Natural killer cell treated with Interleukin-12 subunit alpha and Interleukin-12 subunit beta and Interleukin-15 and Interleukin-18, amount 100 ng/mL, for 72 hours (primary cell): ENCODE measurements at places on chromosomes 5 and 9. TPM values are rescaled to one million over a fixed set of nuclear protein-coding genes. Genes with fewer than 3 reads are reported as not detected.
A peak's percentile ranks its signal among the peaks of the same experiment; 100 is the strongest.

The CDH10 gene
- total RNA-seq, result not detected

DNA sequence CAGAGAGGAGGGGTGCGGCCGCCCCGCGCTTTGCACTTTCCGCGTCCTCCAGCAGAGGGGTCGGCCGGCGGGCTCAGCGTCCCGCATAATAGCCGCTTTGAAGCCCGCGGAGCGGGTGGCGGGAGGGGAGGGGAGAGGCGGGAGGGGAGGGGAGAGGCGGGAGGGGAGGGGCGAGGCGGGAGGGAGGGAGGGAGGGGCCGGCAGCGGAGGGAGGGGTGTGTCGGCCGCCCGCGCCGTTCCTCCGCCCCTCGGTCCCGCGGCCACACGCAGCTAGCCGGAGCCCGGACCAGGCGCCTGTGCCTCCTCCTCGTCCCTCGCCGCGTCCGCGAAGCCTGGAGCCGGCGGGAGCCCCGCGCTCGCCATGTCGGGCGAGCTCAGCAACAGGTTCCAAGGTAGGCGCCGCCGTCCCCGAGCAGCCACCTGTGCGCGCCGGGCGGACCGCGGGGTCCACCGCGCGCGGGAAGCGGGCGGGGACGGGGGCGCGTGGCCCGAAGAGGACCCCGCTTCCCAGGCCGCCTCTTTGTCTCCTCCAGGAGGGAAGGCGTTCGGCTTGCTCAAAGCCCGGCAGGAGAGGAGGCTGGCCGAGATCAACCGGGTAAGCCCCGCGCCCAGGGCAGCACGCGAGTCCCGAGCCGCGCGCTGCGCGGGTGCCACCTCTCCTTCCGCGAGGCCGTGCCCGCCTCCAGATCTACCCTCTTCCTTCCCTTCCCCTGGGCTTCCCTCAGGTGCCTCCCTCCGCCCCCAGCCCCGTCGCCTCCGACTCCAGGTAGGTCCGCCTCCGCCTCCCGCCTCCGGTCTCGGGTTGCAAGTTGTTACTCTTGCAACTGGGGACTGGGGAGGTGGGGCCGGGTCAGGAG lies at the start of gene AIF1L:
Gene AIF1L, plus strand, starts transcription at position 263 of the 857 bp plus-strand sequence. Its CDS starts 99 bp downstream, at position 362.
- DNase-seq, result no peak

DNA sequence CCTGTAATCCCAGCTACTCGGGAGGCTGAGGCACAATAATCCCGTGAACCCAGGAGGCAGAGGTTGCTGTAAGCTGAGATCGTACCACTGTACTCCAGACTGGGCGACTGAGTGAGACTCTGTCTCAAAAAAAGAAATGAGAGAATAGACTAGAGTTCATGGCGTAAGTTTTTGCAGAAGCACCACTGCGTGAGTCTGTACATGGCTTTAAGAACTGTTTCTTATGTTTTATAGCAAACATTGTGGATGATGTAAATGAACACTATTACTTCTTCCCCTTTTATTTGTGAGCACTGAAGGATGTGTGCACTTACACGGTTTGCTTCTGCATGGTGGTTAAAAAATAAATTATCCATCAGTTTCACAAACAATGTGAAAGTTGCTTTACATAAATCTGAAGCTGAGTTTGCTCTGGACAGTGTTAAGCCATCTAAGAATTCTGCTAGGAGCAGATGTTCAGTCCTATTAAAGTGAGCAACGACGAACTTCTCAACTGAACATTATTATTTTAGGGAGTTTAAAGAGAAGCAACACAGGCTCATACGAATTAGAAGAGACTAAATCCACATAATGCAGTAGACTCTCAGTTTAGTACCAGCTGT lies 52.5 kb downstream of the ZFAND5 start:
- DNase-seq, result no peak

The PDCD1LG2 gene
- total RNA-seq, result 0.55 TPM

The CDH9 gene
- total RNA-seq, result not detected

The ZDHHC11B gene
- 1.2 TPM for total RNA-seq

GRCh38 chr5:14744296-14745187 lies 80.0 kb downstream of the OTULIN start:
- DNase-seq, result no peak

GRCh38 chr5:179274321-179275315 lies 70.6 kb downstream of the ADAMTS2 start:
- DNase-seq, result no peak

DNA sequence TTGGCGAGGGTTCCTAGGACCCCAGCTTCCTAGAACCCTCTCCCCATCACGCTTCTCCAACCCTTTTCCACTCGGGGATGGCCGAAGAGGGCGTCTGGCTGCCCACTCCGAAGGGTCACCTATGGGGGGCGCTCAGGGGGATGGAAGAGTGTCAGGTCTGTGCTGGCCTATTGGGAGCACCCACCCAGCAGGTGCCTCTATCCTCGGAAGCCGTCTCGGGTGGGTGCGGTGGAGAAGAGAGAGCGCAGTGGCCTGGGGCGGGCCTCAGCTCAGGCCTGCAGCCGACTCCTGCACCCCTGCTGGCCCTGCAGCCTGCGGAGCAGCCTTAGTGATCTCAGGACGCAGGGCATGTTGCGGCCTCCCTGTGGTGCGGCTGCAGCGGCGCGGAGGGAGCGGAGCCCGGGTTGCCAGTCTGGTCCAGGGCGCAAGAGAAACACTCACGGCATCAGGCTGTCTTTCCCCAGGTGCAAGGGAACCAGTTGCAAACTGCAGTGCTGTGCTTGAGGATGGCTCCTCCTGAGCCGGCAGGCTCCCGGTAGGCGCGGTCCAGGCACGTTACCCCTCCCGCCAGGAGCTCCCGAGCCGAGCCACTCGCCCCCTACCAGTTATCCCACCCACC lies 1.5 kb upstream of the IRX2 start:
- DNase-seq, result no peak

The SPINK6 gene
- not detected for total RNA-seq

GRCh38 chr5:35239911-35240610 lies 9.8 kb upstream of the PRLR start:
- DNase-seq, result no peak

- DNase-seq, result no peak
Observed at GRCh38 chr5:74895906-74896305, 29.7 kb upstream of the FAM169A start.

- DNase-seq, result no peak
Observed at GRCh38 chr9:137286975-137287383, 9.5 kb downstream of the TOR4A start.

The ALAD gene
- total RNA-seq, result 19.5 TPM

DNA sequence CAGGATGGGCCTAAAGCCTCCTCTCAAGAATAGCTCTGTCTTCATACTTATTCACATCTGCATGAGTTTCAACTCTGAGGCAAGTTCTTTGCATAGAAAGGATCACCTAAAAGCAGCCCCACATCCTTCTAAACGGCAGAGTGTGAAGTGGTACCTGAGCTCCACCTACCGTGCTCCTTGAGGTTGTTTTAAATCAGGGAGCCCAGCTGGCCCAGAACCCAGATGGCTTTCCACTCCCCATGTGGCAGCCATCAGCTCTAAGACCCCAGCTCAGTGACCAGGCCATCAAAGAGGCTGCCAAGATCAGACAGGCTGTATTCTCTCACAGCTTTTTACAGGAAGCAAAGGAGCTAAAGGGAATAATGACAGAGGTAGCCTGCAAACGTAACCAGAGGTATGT lies 299.3 kb downstream of the RASEF start:
- DNase-seq, result no peak

The GFPT2 gene
- total RNA-seq, result 0.29 TPM

The GNPDA1 gene
- 9.0 TPM for total RNA-seq

DNA sequence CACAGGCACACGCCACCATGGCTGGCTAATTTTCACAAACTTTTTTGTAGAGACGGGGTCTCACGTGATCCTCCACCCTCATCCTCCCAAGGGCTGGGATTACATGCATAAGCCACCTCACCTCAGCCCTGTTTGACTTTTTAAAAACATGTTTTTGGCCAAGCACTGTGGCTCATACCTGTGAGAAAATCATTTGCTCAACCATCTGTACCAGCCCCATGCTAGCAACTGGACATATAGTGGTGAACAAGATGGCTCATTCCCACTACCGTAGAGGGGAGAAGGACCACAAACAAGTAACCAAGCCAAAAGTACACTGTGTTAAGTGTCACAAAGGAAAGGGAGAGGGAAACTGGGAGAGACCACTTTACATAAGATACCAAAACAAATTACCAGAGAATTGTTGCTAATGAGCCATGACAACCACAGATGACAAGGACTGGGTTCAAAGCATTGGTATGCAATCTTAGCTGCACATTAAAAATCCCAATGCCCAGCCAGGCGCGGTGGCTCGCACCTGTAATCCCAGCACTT lies 19.2 kb downstream of the PPP2CA start:
- DNase-seq, result no peak

DNA sequence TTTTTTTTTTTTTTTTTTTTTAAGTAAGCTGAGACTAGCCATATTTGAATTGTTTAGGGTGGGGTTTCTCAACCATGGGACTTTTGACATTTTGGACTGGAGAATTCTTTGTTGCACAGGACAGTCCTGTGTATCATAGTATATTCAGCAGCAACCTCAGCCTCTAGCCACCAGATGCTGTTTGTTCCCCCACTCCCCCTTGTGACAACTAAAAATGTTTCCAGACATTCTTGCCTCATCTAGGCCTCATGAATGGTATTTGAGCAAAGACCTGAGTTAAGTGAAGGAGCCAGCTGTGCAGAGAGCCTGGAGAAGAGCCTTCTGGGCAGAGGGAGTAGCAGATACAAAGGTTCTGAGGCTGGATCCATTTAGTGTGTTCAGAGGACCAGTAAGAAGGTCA lies 155.9 kb downstream of the SGCD start:
- DNase-seq, result no peak

The C5orf52 gene
- total RNA-seq, result not detected

GRCh38 chr9:1042466-1042865 lies 7.7 kb upstream of the DMRT2 start:
- DNase-seq, result peak; percentile 62

The OR1J2 gene
- not detected for total RNA-seq

The TLR4 gene
- 0.42 TPM for total RNA-seq
